ENCODE measurements at places on chromosomes 2 and 18.
A peak's percentile ranks its signal among the peaks of the same experiment; 100 is the strongest.

GRCh38 chr2:69118609-69119008, 105.6 kb downstream of the ANTXR1 start:
- no peak for DNase-seq

- DNase-seq, result no peak
These were observed 223.5 kb downstream of the RNF152 start for GRCh38 chr18:61669320-61669719.

GRCh38 chr2:71833855-71834560, 313.7 kb downstream of the CYP26B1 start:
- DNase-seq, result no peak

DNA sequence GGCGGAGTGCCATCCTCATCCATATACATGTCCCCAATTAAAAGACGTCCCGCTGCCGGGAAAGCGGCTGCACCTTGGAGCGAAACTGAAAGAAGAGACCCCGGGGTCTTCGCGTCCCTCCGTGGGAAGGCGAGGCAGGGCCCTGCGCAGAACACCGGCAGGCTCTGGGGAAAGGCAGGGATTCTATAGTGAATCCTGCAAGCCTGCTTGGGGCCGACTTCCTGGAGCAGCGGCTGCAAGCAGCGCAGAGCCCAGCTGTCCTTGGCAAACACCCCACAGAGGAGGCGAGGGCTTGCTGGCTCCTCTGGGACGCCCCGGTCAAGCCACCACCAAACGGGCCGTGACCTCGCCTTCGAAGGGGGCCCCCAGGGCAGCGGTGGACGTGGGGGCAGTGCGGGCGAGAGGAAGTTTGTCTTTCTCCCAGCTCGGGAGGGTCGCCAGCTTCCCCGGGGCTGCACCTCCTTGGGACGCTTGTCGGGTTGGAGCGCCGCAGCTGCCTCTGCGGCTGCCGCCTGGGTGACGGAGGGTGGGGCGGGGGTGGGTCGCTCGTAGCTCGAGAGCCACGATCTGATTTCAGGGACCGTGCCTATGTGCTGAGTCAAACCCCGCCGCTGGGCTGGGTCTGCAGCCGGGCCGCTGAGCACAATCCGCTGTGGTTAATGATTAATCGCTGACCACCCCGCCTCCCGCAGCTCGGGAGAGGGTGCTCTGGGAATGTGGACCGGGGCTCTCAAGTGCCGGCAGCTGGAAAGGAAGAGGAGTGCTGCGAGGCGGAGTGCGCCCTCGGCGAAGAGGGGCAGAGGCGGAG, 486 bp upstream of the GPR39 start:
- DNase-seq, result peak; percentile 35

Data from RPMI8226 (cell line).